Activated CD8-positive, alpha-beta memory T cell treated with anti-CD3 and anti-CD28 coated beads, Interleukin-2, amount 50 U/mL, for 48 hours (primary cell): ENCODE measurements at places on chromosomes 5 and 9.

- no peak for DNase-seq
Observed at GRCh38 chr9:137441289-137441934, at the start of gene ENTPD8. Gene ENTPD8 (minus strand): TSS chr9:137441357. CDS start chr9:137438285, 3,072 bp downstream.

DNA sequence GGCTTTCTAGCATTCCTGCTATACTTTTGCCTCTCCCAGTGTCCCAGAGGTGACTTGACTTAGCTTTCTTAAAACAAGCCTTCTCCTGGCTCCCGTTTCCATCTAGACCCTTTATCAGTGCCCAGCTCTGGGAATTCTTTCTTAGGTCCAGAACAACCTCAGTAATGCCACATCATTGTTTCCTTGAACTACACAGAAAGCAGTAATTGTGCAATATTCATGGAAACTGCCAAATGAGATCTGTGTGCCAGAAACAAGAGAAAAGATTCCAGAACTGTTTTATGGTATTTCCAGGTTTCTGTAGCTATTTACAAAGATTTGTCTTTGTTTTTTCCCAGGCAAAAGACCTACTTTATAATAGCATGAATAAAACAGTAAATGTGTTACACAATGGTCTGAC is 391.3 kb downstream of the SLCO4C1 start:
- DNase-seq: no peak

DNA sequence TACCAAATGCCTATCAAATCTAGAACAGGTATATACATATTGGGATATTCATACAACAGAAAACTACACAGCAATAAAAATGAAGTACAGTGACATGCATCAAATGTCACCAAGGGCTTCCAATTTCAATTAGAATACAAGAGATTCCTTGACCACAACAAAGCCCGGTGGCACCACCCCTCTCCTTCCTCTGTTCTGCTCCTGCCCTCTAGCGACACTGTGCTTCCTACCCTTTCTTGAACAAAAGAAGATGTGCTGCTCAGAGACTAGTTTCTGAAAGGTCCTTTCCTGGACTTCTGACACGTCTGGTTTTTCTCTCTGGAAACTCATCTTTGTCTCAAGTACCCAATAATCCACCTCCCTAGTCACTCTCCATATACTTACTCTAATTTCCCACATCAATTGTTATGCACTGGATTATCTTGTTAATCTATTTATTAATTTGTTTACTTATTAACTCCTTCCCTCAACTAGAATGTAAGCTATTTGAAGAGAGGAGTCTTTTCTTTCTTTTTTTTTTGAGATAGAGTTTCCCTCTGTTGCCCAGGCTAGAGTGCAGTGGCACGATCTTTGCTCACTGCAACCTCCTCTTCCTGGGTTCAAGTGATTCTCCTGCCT is 70.4 kb upstream of the CTSV start:
- DNase-seq: no peak

DNA sequence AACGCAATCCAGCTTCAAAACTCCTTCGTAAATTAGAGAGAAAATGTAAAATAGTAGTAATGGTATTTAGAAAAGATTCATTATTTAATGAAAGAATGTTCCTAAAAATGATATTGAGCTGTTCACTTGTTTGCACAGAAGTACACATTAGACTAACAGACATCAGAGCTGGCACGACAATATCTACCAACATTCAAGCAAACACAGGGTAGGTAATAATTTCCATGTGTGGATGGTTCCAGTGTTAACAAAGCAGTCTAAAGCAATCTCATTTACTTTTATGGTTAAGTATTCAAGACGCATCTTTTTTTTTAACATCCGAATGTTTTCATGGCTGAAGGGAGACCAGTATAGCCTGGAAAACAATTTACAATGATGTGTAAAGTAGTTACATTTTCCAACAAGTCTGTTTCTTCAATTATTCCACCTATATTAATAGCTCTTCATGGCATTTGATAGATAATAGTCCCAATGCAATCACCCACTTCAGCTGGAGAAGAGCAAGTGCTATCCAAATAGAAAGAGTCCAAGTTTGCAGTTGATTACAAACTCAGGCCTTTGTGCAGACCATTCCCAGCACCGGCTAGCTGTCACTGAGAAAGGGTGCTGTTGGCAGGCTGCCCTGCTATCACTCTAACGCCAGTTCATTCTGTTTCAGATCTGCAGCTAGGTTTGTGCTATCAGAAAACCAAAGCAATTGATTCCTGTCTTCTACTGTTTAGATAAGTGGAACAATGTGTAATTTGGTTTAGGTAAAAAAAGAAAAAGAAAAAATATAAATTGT is 458.8 kb downstream of the DTWD2 start:
- no peak for DNase-seq

DNA sequence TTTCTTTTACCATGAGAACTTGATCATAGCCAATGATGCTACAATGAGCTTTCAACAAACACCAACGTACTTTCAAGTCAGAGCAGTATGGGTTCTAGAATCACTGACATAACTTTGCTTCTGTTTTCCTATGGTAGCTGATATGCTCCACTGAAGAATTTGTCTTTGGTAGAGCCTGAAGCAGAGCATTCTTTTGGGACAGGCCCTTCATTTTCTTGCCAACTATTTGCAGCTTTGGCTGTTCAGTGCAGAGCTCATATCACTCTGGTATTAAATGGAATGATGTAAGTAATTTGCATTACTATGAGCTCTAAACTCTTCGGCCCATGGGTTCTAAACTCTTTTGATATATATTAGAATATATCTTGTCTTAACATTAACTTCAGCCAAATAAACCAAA is 51.8 kb upstream of the APC start:
- no peak for DNase-seq

- DNase-seq: no peak
Observed at GRCh38 chr5:57186194-57186593, 12.3 kb downstream of the GPBP1 start.

GRCh38 chr5:122629121-122629677 is 145.7 kb upstream of the SNX2 start:
- no peak for DNase-seq

DNA sequence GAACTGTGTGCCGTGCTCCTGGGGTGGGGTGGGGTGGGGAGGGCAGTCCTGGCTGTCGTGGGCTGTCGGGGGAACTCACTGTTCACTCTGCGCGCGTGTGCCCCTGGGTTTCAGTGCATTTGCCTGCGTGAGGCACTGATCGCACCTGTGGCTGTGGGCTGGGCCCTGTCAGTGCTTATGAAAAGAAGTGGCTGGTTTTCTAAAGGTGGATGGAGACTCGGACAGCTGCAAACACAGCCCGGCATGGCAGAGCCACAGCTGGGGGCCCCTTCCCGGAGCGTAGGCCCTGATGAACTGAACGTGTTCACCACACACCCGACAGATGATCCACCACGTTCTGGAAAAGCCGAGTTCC is 42.7 kb downstream of the NKD2 start:
- DNase-seq: no peak

- no peak for DNase-seq
Observed at GRCh38 chr5:82313016-82313415, 34.9 kb upstream of the RPS23 start.

GRCh38 chr5:53895091-53895683 is 334.7 kb downstream of the NDUFS4 start:
- no peak for DNase-seq

DNA sequence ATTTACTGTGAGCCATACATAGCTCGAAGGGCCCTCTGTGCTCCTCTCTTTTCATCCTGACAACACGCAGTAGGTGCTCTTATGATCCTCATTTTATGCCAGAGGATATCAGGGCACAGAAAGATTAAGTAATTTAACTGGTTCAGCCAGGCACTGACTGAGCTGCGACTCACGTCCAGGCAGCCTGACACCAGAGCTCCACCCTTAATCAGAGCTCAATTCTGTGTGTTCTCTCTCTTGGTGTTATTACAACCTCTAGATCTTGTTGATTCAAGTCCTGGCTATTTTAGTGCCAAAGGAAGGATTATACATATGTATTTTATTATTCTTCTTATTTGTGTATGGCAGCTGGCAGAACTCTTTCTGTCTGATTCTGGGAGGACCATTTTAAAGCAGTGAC is 59.7 kb downstream of the OSMR start:
- DNase-seq: no peak

GRCh38 chr5:2544003-2544402 is 207.5 kb downstream of the IRX2 start:
- DNase-seq: no peak

DNA sequence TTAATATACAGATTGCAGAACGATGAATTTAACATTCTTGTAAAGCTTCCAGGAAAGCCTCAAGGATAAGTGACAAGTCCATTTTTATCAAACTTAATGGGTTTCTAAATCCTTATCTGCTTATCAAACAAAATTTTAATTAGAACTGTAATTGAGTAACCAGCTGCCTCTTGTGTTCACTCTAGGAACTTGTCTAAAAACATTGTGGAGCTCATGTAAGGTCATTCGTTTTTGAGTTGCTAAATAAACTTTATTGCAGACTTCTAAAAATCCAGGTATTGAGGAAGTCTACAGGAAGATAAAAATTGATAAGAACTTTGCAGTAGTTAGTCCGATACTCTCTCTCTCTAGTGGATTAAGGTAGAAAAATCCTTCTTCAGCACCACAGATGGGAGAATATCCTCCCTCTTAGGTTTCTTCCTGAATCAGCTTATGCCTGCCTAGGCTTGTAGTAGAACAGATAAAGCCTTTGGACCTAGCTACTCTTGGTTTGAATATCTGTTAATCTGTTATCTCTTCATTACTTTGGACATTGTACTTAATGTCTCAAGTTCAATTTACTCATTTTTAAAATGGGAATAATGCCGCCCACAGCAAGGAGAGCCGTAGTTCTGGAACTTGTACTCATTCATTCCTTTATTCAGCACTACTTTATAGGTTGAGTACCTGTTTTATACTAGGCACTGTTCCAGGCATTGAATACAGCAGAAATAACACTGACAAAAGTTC is 60.0 kb upstream of the DHFR start:
- DNase-seq: no peak

DNA sequence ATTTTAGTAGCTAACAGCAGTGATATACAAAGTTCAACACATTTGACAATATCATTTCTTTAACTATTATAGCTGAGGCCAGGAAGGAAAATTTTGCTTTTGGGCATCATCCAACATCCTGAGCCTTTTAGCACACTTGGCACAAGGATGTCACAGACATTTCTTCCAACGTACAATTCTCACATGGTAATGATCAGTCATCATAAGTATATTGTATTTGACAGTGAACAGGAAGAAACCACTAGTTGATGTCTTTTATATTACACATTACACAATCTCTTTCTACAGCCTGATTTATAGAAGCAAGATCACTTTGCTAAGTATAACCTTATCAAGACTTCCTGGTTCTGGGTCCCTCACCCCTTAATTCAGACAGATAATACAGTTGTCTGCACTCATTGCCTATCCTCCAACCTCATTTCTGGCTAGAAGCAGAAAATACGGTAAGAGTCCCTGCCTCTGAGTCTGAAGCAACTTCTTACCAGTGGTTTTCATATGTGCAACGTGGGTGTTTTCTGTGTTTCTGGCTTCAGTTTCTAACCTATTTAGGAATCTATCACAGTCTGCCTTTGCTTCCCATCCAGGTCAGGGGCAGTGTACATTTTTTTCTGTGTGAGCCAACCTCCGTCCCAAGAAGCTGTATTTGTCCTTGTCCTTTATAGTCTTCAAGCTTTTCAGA is 167.8 kb downstream of the PAM start:
- DNase-seq: no peak

DNA sequence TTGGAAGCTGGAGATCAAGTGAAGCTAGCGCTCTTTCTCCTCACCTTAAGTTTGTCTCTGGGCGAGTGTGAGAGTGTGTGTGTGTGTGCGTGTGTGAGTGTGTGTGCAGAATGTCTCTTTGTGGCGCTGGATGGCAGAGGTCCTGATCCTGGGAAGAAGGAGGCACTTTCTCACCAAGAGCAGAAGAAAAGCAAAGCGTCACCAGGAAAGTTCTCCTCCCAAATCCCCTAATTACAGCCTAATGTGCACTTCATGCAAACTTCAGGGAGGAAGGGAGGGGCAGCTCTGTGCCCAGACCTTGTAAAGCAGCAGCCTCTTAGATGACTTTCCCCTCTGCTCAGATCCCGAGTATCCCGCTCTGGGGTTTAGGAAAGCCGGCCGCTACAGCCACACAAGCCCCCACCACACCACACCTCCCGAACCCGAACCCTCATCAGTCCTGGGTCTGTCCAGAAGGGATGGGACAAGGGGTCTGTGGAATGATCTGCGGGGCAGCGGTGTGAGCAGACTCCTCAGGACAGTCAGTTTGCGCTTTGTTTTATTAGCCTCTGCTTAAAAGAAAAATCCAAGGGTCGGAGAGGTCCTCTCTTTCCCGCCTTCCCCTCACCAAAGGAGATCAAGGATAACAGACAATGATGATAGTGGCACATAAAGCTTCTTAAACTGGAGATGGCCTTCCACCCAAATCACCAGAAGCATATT is at the start of gene HAPLN1:
HAPLN1 (minus strand) TSS at position 20 of the 702 bp plus-strand sequence. CDS start 47,332 bp downstream, outside the sequence.
- DNase-seq: no peak

- DNase-seq: no peak
Observed at GRCh38 chr9:89886281-89886700, 281.5 kb downstream of the GADD45G start.

- no peak for DNase-seq
Observed at GRCh38 chr5:42974536-42974935, 65.6 kb downstream of the ANXA2R start.

DNA sequence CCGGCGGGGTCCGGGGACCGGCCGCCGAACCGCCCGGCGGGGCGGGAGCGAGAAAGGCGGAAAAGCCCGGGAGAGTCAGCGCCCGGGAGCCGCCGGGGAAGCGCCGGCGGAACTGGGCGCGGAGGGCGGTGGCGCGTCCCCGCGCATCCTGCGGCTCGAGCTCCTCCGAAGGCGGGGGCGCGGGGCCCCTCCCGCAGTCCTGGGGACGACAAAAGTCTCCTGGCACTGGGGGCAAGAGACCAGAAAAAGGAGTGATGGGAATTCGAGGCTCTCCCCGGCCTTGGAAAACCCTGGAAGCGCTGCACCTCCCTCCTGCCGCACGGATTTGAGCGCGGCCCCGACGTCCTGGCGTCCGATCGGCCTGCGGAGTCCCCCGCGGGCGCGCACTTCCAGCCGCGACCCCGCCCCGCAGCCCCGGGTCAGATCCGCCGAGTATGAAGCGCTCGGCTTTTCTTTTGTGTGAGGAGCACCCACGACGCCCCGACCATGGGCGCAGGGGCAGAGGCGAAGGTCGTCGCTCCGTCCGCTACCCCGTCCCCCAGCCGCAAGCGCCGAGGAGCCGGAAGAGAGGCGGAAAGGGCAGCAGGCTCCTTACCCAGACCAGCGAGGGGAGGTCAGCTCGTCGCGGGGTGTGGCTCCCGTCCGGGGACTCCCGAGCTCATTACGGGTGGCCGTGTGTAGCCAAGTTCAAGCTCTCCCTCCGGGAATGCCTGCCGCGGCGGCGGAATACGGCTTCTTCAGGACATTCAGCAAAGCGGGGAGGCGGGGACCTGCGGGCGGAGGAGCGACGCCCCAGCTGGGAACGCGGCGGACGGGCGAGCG is at the start of gene EPB41L4A:
EPB41L4A (minus strand) TSS at position 114 of the 822 bp plus-strand sequence. CDS start 238 bp downstream, outside the sequence.
- DNase-seq: peak; percentile 59
